Mucosa of descending colon (tissue), 3 donors: ENCODE measurements at places on chromosomes 3 and 15.

GRCh38 chr15:47366884-47367283 is 350.4 kb upstream of the SEMA6D start:
- DNase-seq = no peak

DNA sequence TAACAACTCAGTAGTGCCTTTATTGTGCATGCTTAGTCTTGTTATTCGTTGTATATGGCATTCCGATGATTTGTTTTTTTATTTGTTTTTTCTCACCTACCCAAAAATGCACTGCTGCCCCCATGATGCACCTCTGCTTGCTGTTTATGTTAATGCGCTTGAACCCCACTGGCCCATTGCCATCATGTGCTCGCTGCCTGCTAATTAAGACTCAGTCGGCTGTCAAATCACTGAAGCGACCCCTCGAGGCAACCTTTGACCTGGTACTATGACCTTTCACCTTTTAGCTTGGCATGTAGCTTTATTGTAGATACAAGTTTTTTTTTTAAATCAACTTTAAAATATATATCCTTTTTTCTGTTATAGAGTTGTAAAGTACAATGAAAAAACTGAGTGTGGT is 177.8 kb downstream of the MBNL1 start:
- DNase-seq = no peak

GRCh38 chr15:64850778-64851502 is 9.2 kb downstream of the PLEKHO2 start:
- DNase-seq = no peak

GRCh38 chr15:57503051-57503702 is 88.5 kb upstream of the MYZAP start:
- DNase-seq = no peak

DNA sequence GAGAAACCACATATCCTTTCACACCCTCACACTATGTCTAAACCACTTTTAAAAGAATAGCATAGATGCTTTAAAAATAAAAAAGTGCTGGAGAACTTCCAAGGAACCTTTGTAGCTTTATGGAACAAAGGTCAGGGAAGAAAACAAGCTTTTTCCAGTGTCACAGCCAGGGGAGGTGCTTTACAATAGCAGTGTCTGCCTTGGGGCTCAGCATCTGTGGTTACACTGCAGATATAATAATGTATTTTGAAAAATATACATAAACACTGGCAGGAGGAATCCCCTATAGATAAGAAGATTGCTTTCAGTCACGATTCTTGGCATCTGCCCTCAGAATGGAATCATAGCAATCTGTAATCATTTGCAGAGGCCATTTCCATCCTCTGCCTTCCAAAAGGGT is 362.4 kb upstream of the LRRC3B start:
- no peak for DNase-seq

- no peak for DNase-seq
Measured at GRCh38 chr3:127041933-127042332, 59.0 kb downstream of the PLXNA1 start.

GRCh38 chr15:70030851-70031250 is 66.9 kb downstream of the TLE3 start:
- DNase-seq = no peak
